ENCODE measurements at places on chromosomes 7 and 10. TPM values are rescaled to one million over a fixed set of nuclear protein-coding genes. Genes with fewer than 3 reads are reported as not detected.

- no peaks in the 10 kb centered on the region for H3K27me3 ChIP-seq
- no peaks in the 10 kb centered on the region for H3K36me3 ChIP-seq
- no peak for DNase-seq
- peak overlapping the region; percentile 94 for H3K27ac ChIP-seq
- peaks cover 53% of the 10 kb centered on the region for H3K4me1 ChIP-seq
These were observed 678 bp upstream of the EIF4H start for GRCh38 chr7:74173491-74173865.

GRCh38 chr10:63261496-63261895 is 128.4 kb downstream of the NRBF2 start:
- H3K36me3 ChIP-seq = no peaks in the 10 kb centered on the region
- DNase-seq = no peak
- no peak overlapping the region for H3K4me3 ChIP-seq
- no peak overlapping the region for H3K27ac ChIP-seq
- peaks cover 84% of the 10 kb centered on the region for H3K4me1 ChIP-seq
- no peaks in the 10 kb centered on the region for H3K27me3 ChIP-seq

DNA sequence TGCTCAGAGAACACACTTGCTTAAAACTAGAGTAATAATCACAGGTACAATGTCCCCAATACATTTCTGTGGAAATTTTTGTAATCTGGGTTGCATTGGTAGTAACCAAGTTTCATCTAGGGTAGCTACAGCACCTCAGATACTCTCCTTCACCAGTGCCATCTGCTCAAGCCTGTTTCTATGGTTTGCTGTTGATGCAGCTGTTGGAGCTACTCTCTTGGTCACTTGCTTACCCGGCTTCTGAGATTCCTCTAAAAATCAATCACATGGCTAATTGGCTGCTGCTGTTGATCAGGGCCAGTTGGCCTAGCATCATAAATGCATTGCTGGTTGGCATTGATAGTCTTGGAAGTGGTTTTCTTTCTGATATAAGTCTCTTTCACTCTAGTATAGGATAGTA is 220.8 kb downstream of the BICC1 start:
- DNase-seq = no peak
- H3K4me1 ChIP-seq = peaks cover 6% of the 10 kb centered on the region
- no peaks in the 10 kb centered on the region for H3K27me3 ChIP-seq
- H3K27ac ChIP-seq = no peak overlapping the region
- no peak overlapping the region for H3K4me3 ChIP-seq

GRCh38 chr7:1122832-1123501 is 35.1 kb downstream of the GPER1 start:
- no peak overlapping the region for H3K4me3 ChIP-seq
- H3K27me3 ChIP-seq = no peaks in the 10 kb centered on the region
- DNase-seq = peak; percentile 56
- H3K36me3 ChIP-seq = no peaks in the 10 kb centered on the region
- H3K4me1 ChIP-seq = peaks cover 17% of the 10 kb centered on the region
- H3K27ac ChIP-seq = no peak overlapping the region

DNA sequence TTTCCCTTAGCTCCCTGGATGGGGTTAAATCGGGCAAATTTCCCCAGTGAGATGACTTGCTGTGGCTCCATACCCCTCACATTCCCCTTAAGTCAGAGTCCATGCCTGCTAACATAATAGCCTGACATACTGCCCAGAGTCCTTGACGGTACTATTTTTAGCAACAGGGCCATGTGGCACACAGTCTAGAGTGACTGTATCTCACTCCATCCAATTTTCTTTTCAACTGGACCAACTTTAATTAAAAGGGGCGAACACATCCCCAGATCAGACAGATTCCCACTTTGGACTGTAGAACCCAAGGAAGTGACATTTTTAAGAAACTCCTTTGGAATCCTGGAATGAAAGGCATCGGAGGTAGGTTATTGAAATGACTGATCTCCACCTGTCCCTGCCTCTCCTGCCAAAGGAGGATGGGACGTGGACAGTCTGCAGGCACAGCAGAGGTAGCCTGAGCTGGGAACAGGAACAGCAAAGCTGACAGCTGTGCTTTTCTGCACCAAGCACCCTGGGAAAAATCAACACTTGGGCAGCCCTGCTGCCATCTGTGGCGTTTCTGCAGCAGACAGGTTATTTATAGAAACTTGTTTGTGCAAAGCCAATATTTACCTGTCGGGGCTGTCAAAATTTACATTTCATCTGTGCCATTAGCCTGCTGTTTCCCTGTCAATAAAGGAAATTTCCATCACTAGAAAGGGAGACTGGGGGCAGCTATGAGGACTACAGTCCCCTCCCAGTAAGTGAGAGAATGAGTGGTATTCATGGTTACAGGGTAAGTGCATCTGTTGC is 221.5 kb upstream of the AOAH start:
- no peaks in the 10 kb centered on the region for H3K27me3 ChIP-seq
- H3K27ac ChIP-seq = no peak overlapping the region
- no peak for DNase-seq
- no peak overlapping the region for H3K4me3 ChIP-seq
- H3K36me3 ChIP-seq = no peaks in the 10 kb centered on the region
- no peaks in the 10 kb centered on the region for H3K4me1 ChIP-seq

DNA sequence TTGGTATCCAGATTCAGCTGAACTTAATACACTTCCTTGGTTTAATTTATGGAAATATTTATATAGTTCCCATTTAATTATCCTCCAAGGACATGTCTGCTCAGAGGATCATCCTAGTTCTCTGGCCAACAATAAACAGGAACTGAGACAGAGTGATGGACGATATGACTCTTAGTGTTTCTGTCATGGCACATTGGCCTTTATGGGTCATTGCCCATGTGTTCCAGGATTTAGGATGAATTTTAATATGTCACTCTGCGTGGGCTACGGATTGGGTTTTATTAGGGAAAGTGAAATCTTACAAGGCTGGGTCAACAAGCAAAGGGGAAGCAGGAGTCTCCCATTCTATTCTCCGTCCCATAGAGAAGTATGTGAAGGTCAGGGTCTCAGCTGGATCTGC is 18.8 kb upstream of the TNPO3 start:
- H3K4me1 ChIP-seq = no peaks in the 10 kb centered on the region
- no peak overlapping the region for H3K27ac ChIP-seq
- no peaks in the 10 kb centered on the region for H3K27me3 ChIP-seq
- DNase-seq = no peak
- H3K36me3 ChIP-seq = no peaks in the 10 kb centered on the region

- H3K27me3 ChIP-seq = no peaks in the 10 kb centered on the region
- no peak overlapping the region for H3K27ac ChIP-seq
- H3K4me3 ChIP-seq = no peak overlapping the region
- DNase-seq = no peak
- peaks cover 98% of the 10 kb centered on the region for H3K36me3 ChIP-seq
These were observed 26.6 kb downstream of the PFKFB3 start for GRCh38 chr10:6229290-6229689.

- no peak for DNase-seq
- no peak overlapping the region for H3K27ac ChIP-seq
- no peaks in the 10 kb centered on the region for H3K27me3 ChIP-seq
- no peaks in the 10 kb centered on the region for H3K4me1 ChIP-seq
- peaks cover 81% of the 10 kb centered on the region for H3K36me3 ChIP-seq
- H3K4me3 ChIP-seq = no peak overlapping the region
These were observed 28.3 kb downstream of the POLR3A start for GRCh38 chr10:78000956-78001472.

- H3K4me1 ChIP-seq = no peaks in the 10 kb centered on the region
- H3K4me3 ChIP-seq = no peak overlapping the region
- no peaks in the 10 kb centered on the region for H3K27me3 ChIP-seq
- no peaks in the 10 kb centered on the region for H3K36me3 ChIP-seq
These were observed 9.5 kb upstream of the WDR11 start for GRCh38 chr10:120841522-120842189.

GRCh38 chr10:27258838-27259812 is 18.5 kb upstream of the ACBD5 start:
- no peaks in the 10 kb centered on the region for H3K36me3 ChIP-seq
- H3K4me3 ChIP-seq = peak overlapping the region; percentile 62
- DNase-seq = no peak
- H3K27ac ChIP-seq = no peak overlapping the region

DNA sequence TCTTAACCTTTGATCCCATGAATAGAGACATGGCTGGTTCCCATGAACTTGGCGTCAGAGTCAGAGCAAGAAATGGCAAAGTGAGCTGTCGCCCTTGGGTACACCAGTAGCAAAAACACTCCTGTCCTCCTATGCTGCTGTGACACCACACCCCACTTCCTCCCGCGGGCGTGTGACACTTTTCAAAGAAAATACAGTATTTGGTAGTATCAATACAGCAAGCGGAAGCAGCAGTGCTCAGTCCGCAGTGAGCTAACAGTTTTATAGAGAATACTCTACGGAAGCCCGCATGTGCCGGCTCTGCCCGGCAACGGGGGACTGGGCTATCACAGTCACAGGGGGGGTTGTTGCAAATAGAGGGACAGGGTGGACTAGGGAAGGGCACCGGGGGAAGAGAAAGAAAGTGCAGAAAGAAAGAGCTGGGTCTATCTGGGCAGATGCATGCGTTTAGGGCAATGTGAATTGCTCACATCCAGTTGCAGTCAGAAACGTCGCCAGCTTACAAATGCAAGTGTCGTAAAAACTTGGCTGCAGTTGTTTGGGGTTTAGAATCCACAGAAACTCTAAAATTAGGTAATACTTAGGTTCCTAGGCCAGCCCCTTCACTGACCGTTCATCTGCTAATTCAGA is 49.8 kb downstream of the PRKCQ start:
- no peaks in the 10 kb centered on the region for H3K36me3 ChIP-seq
- no peaks in the 10 kb centered on the region for H3K4me1 ChIP-seq
- no peak overlapping the region for H3K27ac ChIP-seq
- DNase-seq = no peak

GRCh38 chr10:4281190-4281825 is 496.3 kb upstream of the KLF6 start:
- peaks cover 37% of the 10 kb centered on the region for H3K4me1 ChIP-seq
- no peak overlapping the region for H3K4me3 ChIP-seq
- H3K27me3 ChIP-seq = no peaks in the 10 kb centered on the region
- peak overlapping the region; percentile 76 for H3K27ac ChIP-seq
- DNase-seq = no peak

GRCh38 chr10:103759100-103759781 is 96.1 kb downstream of the SH3PXD2A start:
- no peak overlapping the region for H3K4me3 ChIP-seq
- no peaks in the 10 kb centered on the region for H3K27me3 ChIP-seq
- H3K4me1 ChIP-seq = peaks cover 59% of the 10 kb centered on the region

DNA sequence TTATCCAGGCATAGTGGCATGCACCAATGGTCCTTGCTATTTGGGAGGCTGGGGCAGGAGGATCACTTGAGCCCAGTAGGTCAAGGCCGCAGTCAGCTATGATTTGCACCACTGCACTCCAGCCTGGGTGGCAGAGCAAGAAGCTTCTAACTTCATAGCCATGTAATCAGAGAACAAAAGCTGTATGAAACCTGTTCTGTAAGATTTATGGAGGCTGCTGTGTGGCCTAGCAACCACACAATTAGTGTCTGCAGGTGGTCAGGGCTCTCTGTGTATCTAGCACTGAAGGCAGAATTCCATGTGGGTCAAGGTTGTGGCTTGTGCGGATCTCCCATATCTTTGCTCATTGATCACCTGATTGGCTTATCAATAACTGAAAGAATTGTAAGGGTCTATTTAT is 221.5 kb upstream of the FOXK1 start:
- H3K4me1 ChIP-seq = peaks cover 5% of the 10 kb centered on the region
- no peak overlapping the region for H3K27ac ChIP-seq
- H3K4me3 ChIP-seq = no peak overlapping the region
- no peaks in the 10 kb centered on the region for H3K27me3 ChIP-seq
- no peak for DNase-seq

GRCh38 chr7:54860003-54860775 is 101.2 kb upstream of the SEC61G start:
- peaks cover 5% of the 10 kb centered on the region for H3K4me1 ChIP-seq
- H3K36me3 ChIP-seq = no peaks in the 10 kb centered on the region
- H3K27me3 ChIP-seq = no peaks in the 10 kb centered on the region
- DNase-seq = no peak
- H3K4me3 ChIP-seq = no peak overlapping the region

DNA sequence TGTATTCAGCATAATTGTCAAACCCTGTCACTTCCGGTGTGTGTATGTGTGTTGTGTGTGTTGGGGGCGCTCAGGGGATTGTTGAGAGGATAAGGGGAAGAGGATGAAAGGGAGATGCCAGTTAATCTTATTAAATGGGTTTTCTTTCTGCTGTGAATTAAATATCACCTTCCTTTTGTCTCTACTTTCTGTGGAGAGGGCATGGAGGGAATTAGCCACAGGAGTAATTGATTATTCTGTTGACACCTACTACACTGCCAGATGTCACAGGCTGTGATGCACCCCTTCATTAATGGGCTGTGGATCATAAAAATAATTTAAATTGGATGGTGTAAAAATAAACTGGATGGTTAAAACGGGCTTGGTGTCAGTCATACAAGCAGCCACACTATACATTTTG is 311.9 kb downstream of the MDFIC start:
- H3K36me3 ChIP-seq = no peaks in the 10 kb centered on the region
- DNase-seq = no peak
- H3K27me3 ChIP-seq = no peaks in the 10 kb centered on the region
- no peak overlapping the region for H3K27ac ChIP-seq
- H3K4me3 ChIP-seq = no peak overlapping the region
- peaks cover 17% of the 10 kb centered on the region for H3K4me1 ChIP-seq

DNA sequence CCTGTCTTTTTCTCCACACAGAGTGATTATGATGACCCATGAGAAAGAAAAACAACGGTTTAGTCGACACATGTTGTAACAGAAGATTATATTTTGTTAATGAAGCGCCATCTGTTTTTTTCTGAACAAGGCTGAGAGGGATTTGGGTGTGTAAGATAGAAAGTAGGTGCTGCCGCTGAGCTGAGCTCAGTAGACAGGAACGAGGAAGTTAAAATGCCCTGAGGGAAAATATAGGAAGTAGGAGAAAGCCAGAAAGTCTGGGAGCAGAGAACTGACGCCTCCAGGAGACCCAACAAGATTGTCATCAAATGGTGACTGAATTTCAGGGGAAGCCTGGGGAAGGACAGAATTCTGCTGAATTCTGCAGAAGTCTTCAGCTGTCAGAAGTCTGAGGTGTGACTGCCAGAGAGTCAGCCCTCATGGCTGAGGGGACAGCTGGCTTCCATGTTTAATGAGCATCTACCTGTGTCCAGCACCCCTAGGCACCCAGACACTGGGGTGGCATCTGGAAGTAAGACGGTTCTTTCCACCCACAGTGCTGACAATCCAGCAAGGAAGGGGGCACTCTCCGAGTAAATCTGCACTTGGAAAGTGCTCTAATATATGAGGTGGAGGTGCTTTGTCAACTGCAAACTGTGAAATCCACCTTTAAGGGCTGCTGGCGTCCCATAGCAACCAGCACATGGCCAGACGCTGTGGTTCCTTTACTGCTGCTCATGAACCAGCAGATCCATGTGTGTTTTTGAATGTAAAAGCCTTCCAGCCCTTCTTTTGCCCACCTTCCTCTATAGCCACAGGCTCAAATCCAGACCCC is 12.5 kb upstream of the TSPAN15 start:
- no peaks in the 10 kb centered on the region for H3K36me3 ChIP-seq
- H3K27me3 ChIP-seq = no peaks in the 10 kb centered on the region
- DNase-seq = no peak
- peaks cover 29% of the 10 kb centered on the region for H3K4me1 ChIP-seq

The ADRA2A gene
- 5.6 TPM for total RNA-seq

The TSPAN15 gene
- total RNA-seq = 4.0 TPM

The ALOX5 gene
- total RNA-seq = 12.3 TPM

The FOXI2 gene
- total RNA-seq = 0.39 TPM

The WEE2 gene
- total RNA-seq = not detected

The IL2RA gene
- 0.21 TPM for total RNA-seq

The GIMAP1 gene
- total RNA-seq = 3.1 TPM

The DTX2 gene
- total RNA-seq = 86.8 TPM

Measured in suprapubic skin (tissue), 4 donors.